ENCODE measurements at places on chromosomes 2 and 18. TPM values are rescaled to one million over a fixed set of nuclear protein-coding genes. Genes with fewer than 3 reads are reported as not detected.

The C18orf54 gene
- total RNA-seq: 3.0 TPM

DNA sequence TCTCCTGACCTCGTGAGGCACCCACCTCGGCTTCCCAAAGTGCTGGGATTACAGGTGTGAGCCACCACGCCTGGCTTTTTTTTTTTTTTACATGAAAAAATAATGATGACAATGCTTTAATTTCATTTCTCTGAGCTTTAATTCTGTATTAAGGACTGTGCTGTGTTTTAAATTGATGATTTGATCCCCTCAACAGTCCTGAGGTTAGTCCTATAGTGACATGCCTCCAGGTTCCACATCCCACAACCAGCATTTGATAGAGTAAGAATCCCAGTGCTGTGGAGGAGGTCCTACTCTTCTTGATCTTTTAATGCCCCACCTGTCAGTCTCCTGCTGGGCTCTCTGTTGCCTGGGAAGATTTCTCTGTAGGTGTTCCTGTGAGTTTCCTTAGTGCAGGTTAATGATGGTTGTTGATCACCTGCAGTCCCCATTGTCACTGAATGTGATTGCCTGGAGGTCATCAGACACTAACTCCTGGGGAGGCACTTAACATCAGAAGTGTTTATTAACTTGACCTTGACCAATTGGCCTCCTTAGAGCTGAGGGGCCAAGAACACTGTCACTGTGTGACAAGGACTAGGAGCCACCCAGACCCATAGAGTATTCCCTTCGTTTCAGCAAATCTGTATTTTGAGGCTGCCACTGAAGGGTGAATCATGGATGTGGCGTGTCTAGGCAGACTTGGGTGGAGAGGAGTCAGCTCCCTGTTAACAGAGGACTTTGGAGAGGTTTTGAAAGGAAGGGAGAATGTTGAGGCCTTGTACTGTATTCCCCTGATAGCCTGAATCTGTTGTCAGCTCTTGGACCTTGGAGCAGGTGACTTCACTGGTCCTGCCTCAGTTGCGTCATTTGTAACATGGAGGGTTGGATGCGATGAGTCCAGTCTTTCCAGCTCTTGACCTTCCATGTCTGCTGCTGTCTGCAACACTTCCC, 11.5 kb downstream of the ASAP2 start:
- no peak overlapping the region for H3K27ac ChIP-seq
- H3K27me3 ChIP-seq: no peaks in the 10 kb centered on the region
- H3K36me3 ChIP-seq: no peaks in the 10 kb centered on the region
- no peak for DNase-seq

GRCh38 chr2:180871649-180872048, 108.8 kb upstream of the UBE2E3 start:
- no peak overlapping the region for H3K27ac ChIP-seq
- H3K27me3 ChIP-seq: no peaks in the 10 kb centered on the region
- no peaks in the 10 kb centered on the region for H3K4me1 ChIP-seq
- DNase-seq: no peak
- H3K4me3 ChIP-seq: no peak overlapping the region

DNA sequence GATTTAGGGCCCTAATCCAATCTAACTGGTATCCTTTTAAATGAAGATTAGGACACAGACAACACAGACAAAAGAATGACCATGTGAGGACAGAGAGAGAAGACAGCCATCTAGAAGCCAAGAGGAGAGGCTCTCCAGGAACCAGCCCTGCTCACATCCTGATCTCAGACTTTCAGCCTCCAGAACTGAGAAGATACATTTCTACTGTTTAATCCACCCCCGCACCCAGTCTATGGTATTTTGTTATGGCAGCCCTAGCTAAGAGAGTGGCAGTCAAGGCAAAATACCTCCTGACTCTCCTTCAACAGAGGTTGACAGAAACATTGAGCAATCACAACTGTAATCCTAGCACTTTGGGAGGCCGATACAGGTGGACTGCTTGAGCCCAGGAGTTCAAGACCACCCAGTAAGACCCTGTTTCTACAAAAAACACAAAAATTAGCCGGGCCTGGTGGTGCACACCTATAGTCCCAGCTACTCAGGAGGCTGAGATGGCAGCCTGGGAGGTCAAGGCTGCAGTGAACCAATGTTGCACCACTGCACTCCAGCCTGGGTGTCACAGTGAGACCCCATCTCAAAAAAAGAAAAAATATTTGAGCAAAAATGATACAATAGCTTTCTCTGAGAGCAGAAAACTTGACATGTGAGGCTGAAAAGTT, 34.7 kb downstream of the WDR33 start:
- peaks cover 9% of the 10 kb centered on the region for H3K36me3 ChIP-seq
- no peak for DNase-seq
- peaks cover 14% of the 10 kb centered on the region for H3K4me1 ChIP-seq
- H3K27me3 ChIP-seq: no peaks in the 10 kb centered on the region
- no peak overlapping the region for H3K4me3 ChIP-seq

- H3K27me3 ChIP-seq: peaks cover 19% of the 10 kb centered on the region
- no peak overlapping the region for H3K4me3 ChIP-seq
- no peak overlapping the region for H3K27ac ChIP-seq
- H3K36me3 ChIP-seq: no peaks in the 10 kb centered on the region
- peaks cover 5% of the 10 kb centered on the region for H3K4me1 ChIP-seq
Observed at GRCh38 chr2:17543131-17543660, 2.7 kb downstream of the VSNL1 start.
